ENCODE measurements at places on chromosomes 1 and 21. TPM values are rescaled to one million over a fixed set of nuclear protein-coding genes. Genes with fewer than 3 reads are reported as not detected.

The SEMA4A gene
- polyA plus RNA-seq = 9.3 TPM

The HJV gene
- not detected for polyA plus RNA-seq

The ILDR2 gene
- not detected for polyA plus RNA-seq

The ZC3H11A gene
- polyA plus RNA-seq = 32.6 TPM

The OR2T29 gene
- polyA plus RNA-seq = not detected

Measured in foreskin keratinocyte (primary cell).